ENCODE measurements at places on chromosomes 5 and 9.

GRCh38 chr5:77492653-77493000, 511 bp upstream of the WDR41 start:
- no peak for DNase-seq

GRCh38 chr9:37377688-37378612, 44.5 kb upstream of the GRHPR start:
- DNase-seq, result no peak

GRCh38 chr5:72445969-72446368, 61.2 kb downstream of the ZNF366 start:
- no peak for DNase-seq

DNA sequence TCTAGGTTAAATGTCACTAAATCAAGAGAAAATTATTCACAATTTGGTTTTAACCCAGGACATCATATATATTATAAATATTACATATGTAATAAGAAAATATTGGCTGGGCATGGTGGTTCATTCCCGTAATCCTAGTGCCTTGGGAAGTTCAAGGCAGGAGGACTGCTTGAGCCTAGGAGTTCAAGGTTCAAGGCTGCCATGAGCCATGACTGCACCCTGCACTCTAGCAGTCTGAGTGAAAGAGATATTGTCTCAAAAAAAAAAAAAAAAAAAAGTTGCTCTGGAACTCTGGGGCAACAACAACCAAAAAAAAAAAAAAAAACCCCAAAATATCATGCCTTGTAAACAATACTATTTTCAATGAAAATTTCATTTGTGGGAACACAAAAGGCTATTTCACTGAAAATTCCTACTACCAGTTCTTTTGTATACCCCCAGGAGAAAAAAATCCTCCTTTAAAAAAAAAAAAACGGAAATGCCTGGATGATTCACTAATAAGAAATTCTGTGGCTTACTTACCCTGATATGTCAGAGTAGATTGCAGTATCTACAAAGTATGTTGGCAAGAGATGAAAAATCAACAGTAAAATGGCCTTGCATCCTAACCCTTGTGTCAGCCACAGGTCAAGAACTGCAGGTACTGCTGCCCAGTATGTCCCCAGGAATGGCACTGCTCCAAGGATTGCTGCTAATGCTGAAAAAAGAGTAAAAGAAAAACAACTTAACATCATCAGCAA, 22.6 kb upstream of the CTNNAL1 start:
- peak; percentile 88 for DNase-seq

GRCh38 chr5:126899476-126899875, 122.5 kb downstream of the LMNB1 start:
- DNase-seq, result no peak

- no peak for DNase-seq
These were observed 83.0 kb upstream of the IFNK start for GRCh38 chr9:27440888-27441740.

DNA sequence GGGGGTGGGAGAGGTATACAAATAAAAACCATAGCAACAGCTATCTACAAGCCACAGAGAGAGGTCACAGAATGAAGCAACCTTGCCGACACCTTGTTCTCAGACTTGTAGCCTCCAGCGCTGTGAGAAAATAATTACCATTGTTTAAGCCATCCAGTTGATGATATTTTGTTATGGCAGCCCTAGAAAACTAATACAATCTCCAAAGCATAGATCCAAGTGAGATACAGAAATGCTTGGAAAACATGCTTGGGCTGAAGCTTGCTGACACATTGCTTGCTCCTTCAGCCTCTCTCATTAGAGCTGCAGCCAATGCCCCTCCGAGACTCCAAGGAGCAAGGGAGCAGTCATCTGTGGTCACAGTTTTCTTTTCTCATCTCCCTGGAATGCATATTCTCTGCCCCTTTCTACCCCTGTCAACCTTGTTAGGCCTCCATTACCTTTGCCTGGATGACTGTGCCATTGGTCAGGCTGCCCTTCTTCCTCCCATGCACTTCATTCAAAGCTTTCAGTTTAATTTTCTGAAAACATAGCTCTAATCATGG, 401.4 kb upstream of the KLF4 start:
- peak; percentile 37 for DNase-seq

GRCh38 chr5:73796164-73797131, 170.5 kb downstream of the ARHGEF28 start:
- peak; percentile 93 for DNase-seq

DNA sequence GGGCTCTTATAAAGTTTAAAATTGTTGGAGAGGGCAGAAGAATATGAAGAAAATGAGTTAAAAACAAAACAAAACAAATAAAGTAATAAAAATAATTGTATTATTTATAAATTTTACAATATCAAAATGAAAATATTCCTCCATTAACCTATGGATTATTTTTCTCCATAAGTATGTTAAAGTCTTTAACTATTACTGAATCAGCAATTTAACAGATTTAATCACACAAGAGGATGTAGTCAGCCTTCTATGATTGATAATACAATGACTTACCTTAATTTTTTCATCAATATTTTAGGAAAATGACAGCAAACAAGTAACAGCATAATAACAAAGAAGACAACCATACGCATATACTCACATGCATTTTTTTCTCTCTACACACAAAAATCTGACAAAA, 1195.3 kb upstream of the NUDT12 start:
- no peak for DNase-seq

GRCh38 chr5:174327317-174327864, 281.9 kb downstream of the NSG2 start:
- peak; percentile 83 for DNase-seq

- DNase-seq, result no peak
These were observed 190.8 kb downstream of the SPOCK1 start for GRCh38 chr5:137308311-137308710.

GRCh38 chr9:115208501-115208900, 90.5 kb upstream of the TNC start:
- peak; percentile 81 for DNase-seq

GRCh38 chr5:34452170-34452828, 203.8 kb upstream of the RAI14 start:
- DNase-seq, result peak; percentile 34

- peak; percentile 7 for DNase-seq
These were observed 23.9 kb upstream of the PPP3R2 start for GRCh38 chr9:101618698-101619097.

DNA sequence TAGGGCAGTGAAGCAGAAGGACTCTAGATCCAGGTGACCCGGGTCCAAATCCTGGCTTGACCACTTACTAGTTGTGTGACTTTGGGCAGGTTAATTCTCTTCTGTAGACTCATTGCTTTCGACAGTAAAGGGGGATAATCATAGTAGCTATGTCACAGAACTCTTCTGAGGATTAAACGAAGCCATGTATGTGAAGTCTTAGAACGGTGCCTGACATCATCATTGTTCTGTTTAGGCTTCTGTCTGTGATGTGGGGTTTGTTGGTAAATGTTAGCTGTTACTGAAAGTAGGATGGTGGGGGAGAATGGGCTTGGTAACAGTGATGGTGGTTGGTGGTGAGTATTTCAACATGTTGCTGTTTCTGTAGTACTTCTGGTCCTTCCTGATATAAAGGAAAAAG, 73.7 kb downstream of the MAP1B start:
- DNase-seq, result no peak

DNA sequence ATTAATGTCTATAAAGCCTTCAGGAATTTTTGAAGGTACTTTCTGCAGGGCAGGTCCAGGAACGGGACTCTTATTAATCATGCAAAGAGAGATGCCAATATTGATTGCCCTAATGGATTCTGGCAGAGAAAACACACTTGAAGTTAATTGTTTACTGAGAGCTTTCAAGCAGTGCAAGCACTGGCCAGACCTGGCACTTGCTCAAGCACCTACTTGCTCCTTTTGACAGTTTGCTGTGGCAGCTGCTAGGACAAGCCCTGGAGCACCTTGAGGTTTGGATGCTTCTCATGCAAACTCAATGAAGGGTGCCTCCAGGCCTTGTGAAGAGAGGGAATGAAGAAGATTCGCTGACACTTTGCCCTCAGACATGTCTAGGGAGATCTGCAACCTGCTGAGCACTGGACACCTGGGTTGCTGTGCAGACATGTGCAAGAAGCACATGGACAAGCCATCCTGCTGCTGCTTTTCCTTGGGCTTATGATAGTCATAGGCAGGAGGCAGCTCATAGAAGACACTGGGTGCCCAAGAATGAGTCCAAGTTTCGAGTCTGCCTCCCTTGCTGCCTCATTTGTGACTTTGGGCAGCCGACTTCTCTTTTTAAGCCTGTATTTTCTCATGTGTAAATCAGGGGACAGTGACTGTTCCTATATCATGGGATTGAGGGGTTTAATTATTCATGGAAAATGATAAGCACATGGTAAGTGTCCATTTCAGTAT, 88.8 kb upstream of the EQTN start:
- no peak for DNase-seq

- DNase-seq, result no peak
These were observed 67.0 kb upstream of the PPP1R2B start for GRCh38 chr5:156783092-156783491.

- no peak for DNase-seq
These were observed 1.3 kb downstream of the RAB14 start for GRCh38 chr9:121200356-121200755.

- DNase-seq, result no peak
These were observed 52.4 kb upstream of the SHISAL2B start for GRCh38 chr5:64637837-64638443.

DNA sequence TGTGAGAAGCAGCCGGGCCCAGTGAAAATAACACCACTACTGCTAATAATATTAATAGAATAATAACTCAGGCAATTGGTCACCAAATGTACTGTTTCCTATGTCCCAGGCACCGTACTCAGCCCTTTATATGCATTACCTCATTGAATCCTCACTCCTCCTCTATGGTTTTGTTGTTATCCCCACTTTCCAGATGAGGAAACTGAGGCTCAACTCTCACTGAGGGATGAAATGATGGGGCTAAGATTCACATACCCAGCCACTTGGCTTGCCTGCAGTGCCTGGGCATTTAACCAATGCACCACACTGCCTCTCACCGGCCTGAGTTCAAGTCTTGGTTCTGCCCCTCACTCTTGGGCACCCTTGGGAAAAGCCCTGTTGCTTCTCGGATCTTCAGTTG, 34.1 kb downstream of the WHRN start:
- no peak for DNase-seq

DNA sequence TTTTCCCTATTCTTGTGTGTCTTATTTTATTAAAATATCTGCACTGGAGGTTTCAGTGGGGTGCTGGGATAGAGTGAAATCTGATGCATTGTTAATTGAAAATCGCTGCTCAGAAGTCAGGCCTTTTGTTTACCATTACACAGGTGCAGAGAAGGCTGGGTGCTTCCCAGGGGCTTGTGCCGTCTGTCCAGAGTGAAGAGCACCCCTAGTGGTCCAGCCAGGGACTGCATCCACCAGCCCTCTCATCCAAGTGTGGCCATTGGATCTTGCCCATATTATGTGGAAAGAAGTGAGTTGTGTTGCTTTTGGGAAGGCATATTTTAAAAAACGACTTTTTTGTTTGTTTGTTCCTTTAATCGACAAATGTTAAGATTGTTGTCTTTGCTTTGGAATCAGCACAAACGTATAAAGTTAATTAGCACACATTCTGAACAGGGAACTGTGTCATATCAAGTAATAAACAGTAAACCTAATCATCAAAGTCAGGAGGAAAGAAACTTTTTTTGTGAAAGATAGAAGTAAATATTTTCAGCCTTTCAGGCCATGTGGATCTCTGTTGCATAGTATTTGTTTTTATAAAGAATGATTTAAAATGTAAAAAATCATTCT, 315.6 kb downstream of the MTRR start:
- DNase-seq, result peak; percentile 23

DNA sequence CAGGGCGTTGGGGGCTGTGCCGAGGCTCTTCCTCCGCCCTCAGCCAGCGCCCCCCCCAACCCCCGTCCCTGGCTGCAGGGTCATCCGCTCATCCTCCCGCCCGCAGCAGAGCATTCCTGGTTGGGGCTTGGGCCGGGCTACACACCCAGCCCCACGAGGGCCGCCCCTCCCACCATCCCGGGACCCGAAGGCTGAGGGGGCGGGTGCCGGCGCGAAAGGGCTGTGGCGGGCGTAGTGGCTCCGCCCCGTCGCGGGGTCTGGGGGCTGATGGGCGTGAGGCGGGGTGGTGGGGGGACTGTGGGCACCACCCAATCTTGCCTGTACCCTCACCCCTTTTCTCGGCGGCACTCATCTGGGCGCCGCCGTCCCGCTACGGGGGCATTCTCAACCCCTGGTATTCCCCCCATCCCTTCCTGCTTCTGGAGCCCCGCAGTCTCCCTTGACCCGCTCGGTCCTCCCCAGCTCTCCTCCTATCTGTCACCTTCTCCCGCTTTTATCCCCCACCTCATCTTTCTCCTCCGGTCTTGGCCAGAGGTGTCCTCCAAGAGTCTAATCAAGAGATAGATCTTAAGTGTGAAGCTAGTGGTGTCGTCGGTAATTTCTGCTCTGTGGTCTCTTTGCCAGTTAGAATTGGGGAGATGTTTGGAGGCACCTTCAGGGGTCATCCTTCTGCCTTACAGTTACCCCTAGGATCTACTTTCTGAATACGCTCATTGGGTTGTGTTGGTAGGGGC, 1.6 kb downstream of the FER start:
- peak; percentile 13 for DNase-seq

- no peak for DNase-seq
These were observed 303.9 kb downstream of the ICE1 start for GRCh38 chr5:5726401-5726800.

- DNase-seq, result peak; percentile 64
These were observed 1412.1 kb downstream of the EFNA5 start for GRCh38 chr5:106258591-106259125.

DNA sequence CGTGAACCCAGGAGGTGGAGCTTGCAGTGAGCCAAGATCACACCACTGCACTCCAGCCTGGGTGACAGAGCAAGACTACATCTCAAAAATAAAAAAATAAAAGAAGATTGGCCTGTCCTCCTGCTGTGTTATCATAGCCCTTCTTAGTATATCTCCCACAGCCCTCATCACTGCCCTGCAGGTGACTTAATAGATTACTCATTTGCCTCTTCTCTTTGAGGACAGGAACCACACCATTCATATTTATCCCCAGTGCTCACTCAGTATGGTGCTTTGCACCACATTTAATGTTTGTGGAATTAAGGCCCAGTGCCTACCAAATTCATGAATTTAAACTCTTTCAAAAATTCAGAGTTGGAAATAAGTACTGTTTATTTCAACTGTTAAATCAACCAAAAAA, 10.3 kb downstream of the IDNK start:
- no peak for DNase-seq

Data from fibroblast of skin of scalp (primary cell).